NCI-H2171 (cell line): ENCODE measurements at places on chromosomes 5 and 9.

DNA sequence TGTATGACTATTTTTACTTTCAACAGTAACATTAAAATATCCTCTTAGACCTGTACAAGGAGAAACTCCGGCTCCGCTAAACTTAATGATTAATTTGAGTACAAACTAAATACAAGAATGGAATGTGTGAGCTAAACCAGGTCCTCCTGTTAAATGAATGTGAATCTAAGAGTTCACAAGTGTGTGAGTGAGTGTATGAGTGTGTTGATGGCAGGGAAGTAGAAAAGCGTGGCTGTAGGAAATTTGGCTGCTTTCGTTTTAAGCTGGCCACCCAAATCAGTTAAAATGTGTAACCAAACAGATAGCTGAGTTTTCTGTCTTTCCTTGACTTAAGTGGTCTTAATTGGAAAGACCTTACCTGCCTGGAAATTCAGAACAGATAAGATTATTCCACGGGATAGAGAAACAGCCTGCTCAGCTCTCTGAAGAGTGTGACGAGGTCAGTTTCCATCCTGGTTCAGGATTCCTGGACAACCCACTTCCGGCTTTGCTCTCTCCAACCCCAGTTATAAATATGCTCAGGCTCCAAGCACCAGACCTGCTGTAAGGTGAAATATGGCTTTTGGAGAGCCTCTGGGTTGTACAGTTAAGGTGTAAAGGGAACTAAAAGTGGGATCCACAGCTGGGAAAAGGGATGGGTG lies 908.6 kb upstream of the EDIL3 start:
- DNase-seq: no peak

DNA sequence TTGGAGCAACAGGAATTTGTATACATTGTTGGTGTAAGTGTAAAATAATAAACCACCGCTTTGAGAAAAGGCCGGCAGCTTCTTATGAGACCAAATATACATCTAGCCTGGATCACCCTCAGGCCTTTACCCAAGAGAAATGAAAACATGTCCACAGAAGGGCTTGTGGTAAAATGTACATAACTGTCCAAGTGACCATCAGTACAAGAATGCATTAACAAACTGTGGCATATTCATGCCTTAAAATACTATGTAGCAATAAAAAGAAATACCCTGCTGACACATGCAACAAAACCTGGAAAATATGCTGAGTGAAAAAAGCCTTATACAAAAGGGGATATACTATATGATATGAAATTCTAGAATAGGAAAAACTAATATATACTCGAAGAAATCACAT lies 311.9 kb upstream of the TRPC7 start:
- no peak for DNase-seq

- no peak for DNase-seq
Observed at GRCh38 chr9:35203528-35203927, 41.7 kb downstream of the UNC13B start.

GRCh38 chr5:170854566-170854965 lies 7.3 kb upstream of the RANBP17 start:
- DNase-seq: no peak

GRCh38 chr5:38737976-38738375 lies 107.8 kb upstream of the OSMR start:
- DNase-seq: no peak

DNA sequence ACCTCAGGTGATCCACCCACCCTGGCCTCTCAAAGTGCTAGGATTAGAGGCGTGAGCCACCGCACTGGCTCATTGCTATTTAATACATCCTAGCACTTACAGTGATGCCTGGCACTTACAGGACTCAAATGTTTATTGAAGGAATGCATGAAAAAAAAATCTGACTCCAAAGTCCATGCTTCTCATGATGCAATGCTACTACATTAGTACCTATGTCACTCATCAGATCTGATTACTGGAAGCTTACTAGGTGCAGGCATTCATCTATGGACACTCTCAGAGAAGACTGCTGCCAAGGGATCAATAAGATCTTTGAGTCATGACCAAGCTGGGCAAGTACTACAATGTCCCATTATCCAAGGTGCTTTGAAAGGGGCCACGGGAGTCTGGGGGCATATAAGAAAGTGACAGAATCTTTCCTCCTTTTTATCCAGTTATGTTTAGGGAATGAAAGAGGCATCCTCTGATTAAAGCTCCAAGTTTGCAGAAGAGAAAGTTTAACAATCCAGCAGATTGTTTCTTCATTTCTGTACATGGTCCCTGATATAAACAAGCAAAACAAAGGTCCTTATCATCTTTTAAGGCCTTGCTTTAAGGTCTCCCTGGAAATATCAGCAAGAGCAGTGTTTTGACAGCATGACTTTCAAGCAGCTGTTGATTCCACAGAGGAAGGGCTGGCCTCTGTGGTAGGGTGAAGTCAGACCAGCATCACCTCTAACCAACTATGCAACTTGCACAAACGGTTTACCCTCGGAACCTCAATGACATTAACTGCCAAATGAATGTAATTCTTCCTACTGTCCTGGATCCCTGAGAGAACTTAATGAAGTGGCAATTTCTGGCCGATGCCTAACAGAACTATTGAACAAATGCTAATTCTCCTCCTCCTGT lies 35.9 kb downstream of the ARPC5L start:
- DNase-seq: no peak

GRCh38 chr5:82349652-82350051 lies 71.5 kb upstream of the RPS23 start:
- DNase-seq: no peak

- DNase-seq: peak; percentile 43
Observed at GRCh38 chr9:82117026-82117811, 128.6 kb downstream of the SPATA31D1 start.

GRCh38 chr9:117783828-117784227 lies 79.6 kb downstream of the TLR4 start:
- DNase-seq: no peak

- DNase-seq: no peak
Observed at GRCh38 chr9:121626012-121626411, 25.4 kb upstream of the DAB2IP start.

DNA sequence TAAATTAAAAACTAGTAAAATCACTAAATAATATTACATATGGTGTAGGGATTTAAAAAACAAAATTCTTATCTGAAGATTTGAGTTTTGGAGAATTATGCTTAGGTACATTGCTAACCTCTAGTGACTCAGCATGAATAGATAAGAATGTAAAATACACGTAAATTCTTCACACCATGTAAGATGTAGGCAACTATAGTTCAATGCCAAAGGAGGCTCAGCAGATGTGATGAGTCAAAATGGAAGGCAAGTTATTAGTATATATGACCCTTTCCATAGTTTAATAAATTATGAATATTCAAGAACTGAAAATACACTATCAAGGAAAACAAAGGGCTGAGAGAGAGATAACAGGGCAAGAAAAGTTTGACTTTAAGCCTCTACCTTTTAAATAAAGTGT lies 79.0 kb downstream of the MRPS30 start:
- DNase-seq: no peak

DNA sequence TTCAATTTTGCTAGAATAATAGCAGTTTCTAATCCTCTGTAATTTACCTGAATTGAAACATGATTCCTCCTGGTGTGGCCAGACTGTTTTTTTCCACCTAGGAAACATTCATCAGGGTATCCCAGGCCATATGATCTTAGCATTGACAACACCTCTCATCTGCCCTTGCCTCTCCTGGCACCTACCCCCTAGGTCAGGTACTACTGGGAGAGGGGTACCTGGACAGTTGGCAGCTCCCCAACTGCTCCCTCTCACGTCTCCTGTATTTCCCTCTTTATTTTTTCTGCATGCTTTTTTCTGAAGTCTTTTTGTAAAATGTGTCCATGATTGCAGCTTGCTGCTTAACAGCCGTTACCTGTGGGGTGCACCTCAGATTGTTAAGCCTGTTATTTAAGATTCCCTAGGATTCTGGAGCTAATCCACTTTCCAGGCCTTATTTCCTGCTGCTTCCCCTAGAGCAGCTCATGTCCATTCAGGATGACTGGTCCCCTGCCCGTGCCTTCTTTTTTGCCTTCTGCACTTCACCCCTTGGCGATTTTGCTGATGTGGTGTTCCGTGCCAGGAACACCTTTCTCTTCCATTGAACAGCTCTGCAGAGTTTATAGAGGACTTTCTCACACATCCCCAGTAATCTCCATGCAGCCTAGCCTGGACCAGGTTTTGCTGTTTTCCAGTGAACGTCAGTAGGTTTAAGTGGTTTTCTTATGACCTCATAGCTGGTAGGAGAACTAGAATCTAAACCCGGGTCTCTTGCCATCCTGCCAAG lies 33.6 kb downstream of the SNX30 start:
- peak; percentile 63 for DNase-seq

DNA sequence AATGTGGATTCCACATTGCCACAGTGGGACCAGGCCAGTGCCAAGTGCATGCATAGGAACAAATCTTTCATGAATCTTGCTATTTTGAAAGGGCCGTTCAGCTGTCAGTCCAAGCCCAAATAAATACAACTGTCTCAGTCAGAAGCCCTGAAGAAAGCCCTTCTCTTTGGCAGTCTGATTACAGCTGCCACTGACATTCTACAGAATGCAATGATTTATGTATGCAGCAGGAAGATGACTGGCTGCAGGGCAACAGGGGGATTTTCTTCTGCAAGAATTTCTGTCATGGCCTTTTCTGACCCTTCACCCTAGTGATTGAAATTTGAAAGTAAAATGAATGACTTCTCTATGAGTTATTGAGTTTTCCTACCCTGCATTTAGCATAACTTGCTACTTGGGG lies 86.7 kb upstream of the FER start:
- DNase-seq: no peak

DNA sequence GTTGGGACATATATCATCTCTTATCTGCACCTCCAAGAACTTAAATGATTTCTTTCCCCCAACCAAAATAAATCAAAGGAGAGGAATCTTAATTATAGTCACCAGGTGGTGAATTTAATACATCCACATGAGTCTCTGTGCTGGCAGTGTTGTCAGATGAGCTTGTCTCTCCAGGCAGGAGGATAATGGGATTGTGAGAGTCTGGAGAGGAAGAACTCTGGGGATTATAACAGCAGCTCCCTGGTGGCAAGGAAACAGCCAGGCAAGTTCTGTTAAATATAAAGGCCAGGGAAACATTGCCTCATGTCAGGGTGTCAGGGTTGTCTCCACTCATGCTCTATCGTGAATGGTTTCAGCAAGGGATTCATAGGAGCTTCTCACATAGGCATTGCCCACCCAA lies 80.8 kb downstream of the TLR4 start:
- peak; percentile 1 for DNase-seq

DNA sequence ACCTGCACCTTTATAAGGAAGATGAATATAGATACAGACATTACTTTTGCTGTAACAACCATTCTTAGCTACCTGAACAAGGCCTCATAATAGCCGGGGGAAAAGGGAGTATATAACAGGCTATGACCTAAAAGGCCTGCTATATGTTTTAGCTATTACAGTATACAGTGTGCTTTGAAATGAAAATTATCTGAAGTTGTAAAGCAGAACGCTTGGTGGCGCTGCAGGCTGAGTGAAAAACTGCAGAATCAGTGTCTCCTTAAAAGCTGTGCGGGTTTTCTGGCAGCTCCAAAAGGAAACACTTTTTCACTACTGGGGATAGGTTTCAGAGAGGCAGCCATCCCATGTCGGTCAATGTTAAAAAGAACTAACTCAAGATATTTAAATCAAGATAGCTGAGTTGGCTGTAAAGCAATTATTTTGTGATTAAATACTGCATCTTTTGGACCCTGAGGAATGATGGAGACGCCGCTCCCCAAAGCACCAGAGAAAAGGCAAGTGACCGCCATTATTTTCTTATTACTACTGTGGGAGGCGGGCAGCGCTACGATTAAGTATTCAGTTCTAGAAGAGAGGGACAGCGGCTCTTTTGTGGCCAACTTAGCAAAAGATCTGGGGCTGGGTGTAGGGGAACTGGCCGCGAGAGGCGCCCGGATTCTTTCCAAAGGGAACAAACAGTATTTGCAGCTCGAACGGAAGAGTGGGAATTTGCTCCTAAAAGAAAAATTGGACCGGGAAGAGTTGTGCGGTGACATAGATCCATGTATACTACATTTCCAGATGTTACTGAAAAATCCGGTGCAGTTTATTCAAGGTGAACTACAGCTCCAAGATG lies 5.9 kb downstream of the PCDHB6 start:
- DNase-seq: no peak

DNA sequence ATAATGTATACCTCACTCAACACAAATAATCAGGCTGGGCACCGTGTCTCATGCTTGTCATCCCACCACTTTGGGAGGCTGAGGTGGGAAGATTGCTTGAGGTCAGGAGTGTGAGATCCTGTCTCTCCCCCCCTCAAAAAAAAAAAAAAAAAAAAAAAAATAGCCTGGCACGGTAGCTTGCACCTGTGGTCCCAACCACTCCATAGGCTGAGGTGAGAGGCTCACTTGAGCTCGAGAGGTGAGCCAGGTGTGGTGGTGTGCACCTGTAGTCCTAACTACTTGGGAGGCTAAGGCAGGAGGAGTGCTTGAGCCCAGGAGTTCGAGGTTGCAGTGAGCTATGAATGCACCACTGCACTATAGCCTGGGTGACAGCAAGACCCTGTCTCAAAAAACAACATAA lies 9.6 kb upstream of the ETF1 start:
- DNase-seq: no peak

DNA sequence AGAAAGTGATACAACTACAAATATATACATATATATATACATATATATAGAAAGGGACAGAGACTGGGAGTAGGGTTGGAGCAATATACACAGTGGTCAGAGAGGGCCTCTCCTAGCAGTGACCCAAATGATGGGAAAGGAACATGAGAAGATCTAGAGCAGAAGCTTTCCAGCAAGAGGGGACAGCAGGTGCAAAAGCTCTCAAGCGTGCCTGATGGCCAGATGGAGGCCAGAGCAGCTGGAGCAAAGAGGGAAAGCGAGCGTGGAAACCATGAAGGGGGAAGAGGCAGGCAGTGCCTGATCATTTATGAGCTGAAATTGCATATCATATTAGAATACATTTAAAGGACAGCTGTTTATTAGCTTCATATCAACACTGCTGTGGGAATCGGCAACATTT lies 7.6 kb upstream of the GRPEL2 start:
- peak; percentile 42 for DNase-seq

GRCh38 chr9:34701023-34701768 lies 8.7 kb downstream of the CCL21 start:
- DNase-seq: peak; percentile 21

DNA sequence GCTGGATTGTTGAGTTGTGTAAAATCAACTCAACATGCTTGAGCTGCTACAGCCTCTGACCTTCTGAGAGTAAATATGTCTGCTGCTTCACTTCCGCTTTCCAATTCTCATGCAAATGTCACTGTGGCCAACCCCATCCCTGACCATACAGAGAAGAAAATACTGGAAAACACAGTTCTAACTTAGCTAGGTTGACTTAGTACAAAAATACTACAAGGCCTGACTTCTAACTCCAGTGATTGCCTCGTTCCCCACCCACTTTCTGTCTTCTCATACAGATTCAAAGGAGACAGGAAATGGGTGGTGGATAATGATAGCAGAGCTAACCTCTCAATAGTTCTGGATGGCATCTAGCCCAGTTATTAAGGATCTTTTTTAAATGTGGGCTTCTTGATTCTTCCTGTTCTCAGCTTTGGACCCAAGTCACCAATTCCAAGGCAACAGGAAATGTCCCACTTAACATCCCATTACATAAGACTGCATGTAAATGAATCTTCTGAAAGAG lies 226.6 kb upstream of the SLC24A2 start:
- DNase-seq: no peak
